CD4-positive, alpha-beta T cell treated with Interleukin-6 for 4 hours (primary cell): ENCODE measurements at places on chromosomes 3 and 15.
A peak's percentile ranks its signal among the peaks of the same experiment; 100 is the strongest.

GRCh38 chr15:90869601-90870353, 1.4 kb downstream of the FURIN start:
- peak; percentile 70 for DNase-seq

- DNase-seq: no peak
These were observed 94.9 kb downstream of the AKAP13 start for GRCh38 chr15:85475317-85475701.

- DNase-seq: no peak
These were observed 342.2 kb downstream of the GBE1 start for GRCh38 chr3:81419228-81419627.

GRCh38 chr3:160434071-160434470, 15.5 kb downstream of the TRIM59 start:
- no peak for DNase-seq

DNA sequence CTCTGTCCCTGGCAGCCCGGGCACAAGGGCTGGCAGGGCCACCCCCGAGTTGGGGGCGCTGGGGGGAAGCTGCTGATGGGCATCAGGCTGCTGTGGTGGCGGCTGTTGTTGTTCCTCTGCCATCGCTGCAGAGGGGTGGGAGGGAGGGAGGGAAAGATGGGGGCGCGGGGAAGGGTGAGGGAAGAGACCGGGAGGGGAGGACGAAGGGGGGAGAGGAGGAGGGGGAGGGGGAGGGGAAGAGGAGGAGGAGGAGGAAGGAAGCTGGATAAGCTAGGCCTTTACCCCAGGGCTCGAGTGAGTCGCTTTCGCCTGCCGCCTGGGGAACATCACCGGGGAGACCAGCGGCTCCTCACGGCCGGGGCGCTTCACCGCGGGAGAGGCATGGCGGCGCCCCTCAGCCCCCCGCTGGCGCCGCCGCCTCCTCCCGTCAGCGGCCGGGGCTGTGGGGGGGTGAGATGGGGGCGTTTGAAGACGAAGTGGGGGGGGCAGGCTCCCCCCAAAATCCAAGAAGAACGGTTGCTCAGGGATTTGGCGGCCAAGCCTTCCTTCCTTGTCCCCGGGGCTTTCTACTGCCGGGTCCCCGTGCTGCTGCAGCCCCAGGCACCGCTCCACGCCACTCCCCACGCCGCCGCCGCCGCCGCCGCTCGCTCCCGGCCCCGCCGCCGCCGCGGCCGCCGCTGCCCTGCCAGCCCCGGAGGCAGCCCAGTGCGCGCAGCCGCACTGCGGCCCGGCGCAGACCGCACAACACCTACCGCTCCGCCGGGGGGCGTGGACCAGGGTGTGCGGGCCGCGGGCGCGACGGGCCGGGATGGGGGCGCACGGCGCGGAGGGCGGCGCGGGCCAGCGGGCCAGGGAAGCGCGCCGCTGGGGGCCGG, at the start of gene RFX7:
Gene RFX7 (minus strand): TSS at position 717 of the 875 bp plus-strand sequence. CDS start 594 bp downstream, at position 123.
- DNase-seq: peak; percentile 82

GRCh38 chr3:64152086-64152485, 73.2 kb downstream of the PRICKLE2 start:
- no peak for DNase-seq

DNA sequence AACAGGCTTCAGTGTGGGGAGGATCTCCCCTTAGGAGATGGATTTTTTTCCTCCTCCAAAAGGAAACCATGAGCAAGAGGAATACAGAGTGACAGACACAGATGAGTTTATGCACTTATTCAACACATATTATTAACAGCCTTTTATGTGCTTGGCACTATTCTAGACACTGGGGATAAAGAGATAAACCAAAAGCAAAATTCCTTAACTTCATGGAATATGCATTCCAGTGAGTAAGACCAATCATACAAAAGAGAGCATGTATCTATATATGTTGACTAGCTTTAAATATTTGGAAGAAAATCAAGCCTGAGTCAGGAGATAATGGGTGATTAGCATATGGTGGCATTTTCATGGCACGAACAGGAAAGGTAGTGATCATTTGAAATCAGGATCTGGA, 284.4 kb upstream of the RASGRP1 start:
- DNase-seq: no peak

DNA sequence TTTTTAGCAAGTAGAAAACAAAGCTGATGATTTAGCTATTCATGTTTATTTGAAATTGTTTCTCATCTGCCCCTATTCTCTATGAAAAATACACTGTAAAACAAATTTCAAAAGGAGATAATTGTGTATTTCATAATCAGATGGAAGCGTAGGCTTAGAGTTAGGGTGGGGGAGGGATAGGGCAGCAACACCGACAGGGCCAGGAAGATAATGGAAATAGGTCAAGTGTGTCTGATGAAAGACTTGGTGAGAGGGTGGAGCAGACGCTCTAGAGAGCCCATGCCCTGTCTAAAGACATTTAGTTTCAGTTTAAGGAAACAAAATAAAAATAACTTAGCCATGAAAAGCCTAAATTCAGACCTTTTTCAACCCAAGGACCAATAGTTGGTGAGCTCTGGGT, 51.6 kb upstream of the ARL6 start:
- DNase-seq: no peak

DNA sequence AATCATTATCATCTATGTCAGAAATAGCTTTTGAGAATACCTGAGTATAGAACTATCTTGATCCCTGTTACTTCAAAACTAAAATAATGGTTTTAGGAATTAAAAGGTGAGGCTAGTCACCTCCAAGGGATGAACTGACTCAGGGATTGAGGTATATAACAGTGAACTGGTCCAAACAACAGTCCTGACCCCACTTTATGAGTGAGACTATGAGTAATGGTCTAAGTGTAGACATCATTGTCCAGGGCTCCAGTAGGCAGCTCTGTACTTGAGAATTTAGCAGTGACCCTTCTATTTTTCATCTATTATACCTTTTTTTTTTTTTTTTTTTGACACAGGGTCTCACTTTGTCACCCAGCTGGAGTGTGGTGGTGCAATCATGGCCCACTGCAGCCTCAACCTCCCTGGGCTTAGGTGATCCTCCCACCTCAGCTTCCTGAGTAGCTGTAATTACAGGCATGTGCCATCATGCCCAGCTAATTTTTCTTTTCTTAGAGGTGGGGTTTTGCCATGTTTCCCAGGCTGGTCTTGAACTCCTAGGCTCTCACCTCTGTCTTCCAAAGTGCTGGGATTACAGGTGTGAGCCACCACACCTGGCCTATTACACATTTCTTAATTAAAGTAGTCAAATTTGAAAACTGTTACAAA, 36.3 kb downstream of the MLH1 start:
- DNase-seq: no peak

GRCh38 chr15:89244574-89244903, 760 bp downstream of the FANCI start:
- no peak for DNase-seq

DNA sequence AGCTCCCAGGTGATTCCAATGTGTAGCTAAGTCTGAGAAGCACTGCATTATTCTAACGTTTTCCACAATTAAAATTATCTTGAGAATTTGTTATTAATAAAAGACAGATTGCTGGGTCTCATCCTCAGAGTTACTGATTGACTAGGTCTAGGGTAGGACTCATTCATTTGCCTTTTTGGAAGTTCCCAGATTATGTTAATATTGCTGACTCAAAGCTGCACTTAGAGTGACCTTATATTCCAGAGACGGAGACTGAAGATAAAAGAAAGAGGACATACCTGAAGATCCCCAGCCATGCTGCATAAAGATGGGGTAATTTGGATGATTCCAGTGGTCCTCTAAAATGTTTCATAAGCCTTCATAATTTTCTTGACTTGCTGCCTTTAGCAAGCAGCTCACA, 81.8 kb downstream of the PLSCR2 start:
- DNase-seq: no peak

GRCh38 chr3:102036017-102036416, 186.7 kb downstream of the NFKBIZ start:
- DNase-seq: no peak

GRCh38 chr15:58520936-58521292, 89.1 kb downstream of the LIPC start:
- no peak for DNase-seq

GRCh38 chr15:69896606-69897005, 201.1 kb downstream of the TLE3 start:
- DNase-seq: no peak

DNA sequence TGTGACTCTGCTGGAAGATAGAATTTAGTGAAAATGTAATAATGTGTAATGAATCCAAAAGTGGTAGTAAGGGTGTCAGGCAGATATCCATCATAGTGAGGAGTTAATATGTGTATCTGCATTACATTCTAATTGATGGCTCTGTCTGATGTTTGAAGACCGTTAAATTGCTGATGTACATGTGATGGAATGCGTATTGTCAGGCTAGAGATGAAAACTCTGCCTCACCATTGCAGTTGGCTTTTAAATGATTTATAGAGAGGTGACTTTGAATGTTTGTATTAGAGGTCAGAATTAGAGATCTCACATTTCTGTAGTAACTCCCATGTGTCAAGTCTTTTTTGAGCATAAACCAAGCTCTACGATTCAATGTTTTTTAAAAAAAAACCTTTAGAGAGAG, 234.6 kb downstream of the NAALADL2 start:
- no peak for DNase-seq

DNA sequence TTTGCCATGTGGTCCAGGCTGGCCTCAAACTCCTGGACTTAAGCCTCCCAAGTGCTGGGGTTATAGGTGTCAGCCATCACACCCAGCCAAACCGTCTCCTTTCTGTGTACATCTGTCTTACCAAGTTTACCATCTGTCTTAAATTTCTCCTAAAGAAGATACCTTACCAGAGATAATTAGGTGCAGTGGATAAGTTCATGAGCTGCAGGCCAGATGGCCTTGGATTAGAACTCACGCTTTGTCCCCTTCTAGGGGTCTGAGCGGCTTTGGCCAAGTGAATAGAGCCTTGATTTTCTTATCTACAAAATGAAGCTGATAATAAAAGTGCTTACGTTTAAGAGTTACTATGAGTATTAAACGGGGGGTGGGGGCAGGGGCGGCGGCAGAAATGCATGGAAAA, 103.9 kb downstream of the SUCLG2 start:
- no peak for DNase-seq

DNA sequence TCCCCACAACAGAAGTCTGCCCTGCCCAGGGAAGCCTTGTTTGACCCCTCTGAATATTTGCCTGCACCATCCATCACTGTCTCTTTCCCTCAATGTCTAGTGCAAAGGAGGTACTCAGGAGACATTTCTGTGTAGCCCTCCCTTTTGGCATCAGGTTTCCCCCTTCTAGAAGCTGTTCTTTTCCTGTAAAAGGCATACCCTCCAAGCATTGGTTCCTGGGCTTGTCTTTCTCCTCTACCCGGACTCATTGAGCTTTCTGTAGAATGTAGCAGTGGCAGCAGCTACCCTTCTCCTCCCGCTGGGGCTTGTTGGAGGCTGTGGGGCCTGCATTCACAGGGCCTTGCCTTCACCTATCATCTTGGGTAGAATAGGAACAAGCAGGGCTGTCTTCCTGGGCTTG, 63.5 kb downstream of the CTDSPL start:
- DNase-seq: no peak

DNA sequence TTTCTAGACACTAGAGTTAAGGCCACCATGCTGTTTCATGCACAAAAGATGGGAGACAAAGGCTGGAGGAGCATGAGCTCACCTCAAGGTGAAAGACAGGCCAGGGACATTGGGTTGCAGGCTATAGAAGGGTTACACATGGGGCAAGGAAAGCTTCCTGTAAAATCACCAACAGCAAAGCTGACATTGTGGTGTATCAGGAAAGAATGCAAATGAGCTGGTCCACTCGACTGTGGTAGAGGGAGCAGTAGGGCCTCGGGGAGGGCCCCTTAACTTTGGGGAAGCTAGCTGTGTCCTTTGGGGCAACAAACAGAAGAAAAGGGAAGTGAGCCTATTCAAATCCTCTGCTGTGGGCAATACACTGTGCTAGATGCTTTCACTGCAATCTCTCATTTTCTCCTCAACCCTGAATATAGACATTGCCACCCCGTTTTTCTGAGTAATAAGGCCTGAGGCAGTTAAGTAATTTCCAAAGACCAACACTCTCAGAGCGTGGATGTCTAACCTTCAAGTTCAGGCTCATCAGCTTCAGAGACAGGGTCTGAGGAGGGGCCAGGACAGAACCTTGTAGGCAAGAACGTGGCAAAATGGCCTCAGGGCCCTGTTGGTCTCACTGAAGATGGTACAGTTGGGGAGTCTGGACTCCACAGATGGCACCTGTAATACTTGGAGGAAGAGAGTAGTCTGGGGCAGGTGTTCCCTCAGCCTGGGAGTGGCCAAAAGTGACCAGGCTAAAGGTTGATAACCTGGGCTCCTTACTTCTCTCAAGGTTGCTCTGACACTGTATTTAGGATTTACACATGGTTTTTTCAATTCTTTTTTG, 24.1 kb downstream of the CX3CR1 start:
- no peak for DNase-seq

DNA sequence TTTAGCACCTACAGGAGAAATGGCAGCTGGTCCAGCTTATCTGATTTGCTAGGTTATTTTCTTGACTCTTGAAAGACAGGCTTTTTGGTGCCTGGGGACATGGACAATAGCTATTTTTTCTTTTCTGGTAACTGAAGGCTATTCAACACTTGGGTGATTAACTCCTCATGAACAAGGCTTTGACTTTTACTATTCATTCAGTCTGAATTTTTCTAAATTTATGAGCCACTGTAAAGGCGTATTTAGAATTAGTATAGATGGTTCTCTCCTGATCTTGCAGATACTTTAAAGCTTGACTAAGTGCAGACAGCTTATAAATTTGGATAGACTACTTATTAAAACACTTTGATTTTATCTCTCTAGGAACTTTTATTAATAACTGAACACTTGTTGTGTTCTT, 18.4 kb upstream of the GFM1 start:
- no peak for DNase-seq

- DNase-seq: no peak
These were observed 5.2 kb downstream of the GLCE start for GRCh38 chr15:69165637-69166025.

DNA sequence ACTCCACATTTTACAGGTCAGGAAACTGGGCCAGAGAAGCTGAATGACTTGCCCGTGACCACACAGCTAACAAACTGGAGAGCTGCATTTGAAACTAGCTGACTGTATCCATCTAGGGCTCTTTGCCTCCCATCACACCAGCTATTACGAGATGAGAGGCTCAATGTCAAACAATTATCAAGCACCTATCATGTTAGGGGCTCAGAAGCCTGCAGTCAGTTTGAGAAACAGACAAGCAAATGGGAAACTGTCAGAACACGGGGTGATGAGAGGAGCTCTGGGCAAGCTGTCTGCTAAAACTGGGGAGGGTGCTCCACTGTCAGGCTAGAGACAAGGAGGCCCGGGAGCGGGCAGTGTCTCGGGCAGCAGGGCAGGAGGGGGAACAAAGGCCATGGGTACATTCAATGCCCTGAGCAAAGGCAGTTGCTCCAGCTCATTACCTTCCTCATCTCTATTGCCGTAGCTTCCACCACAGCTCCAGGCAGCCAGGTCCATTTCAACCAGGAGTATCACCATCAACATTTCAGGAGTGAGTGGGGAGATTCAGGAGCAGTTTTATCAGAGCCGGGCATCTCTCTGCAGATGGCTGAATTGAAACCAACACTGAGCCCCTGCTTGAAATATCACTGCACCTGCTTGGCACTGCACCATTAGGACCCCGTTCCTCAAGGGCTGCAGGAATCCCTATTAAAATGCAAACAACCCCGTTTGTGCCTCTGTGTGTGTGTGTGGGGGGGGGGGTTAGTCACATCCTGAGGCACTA, 122.6 kb downstream of the RAB11A start:
- DNase-seq: no peak

- no peak for DNase-seq
These were observed 231.8 kb downstream of the TP63 start for GRCh38 chr3:189863031-189863430.
